LHCN-M2 (cell line): ENCODE measurements at places on chromosomes 2 and 18. TPM values are rescaled to one million over a fixed set of nuclear protein-coding genes. Genes with fewer than 3 reads are reported as not detected.

RNF149 gene
- total RNA-seq: 75.9 and 97.7 TPM in 2 replicates

KCNIP3 gene
- 0.19 and 0.29 TPM in 2 replicates for total RNA-seq

PLCD4 gene
- total RNA-seq: 6.6 and 9.5 TPM in 2 replicates

L3MBTL4 gene
- total RNA-seq: not detected in 2 replicates
